ENCODE measurements at places on chromosomes 2 and 18.

GRCh38 chr2:207289295-207290018, 123.7 kb upstream of the KLF7 start:
- no peak for DNase-seq

- no peak for DNase-seq
Observed at GRCh38 chr2:240919786-240920782, 13.9 kb downstream of the CROCC2 start.

- DNase-seq, result no peak
Observed at GRCh38 chr2:70517804-70518203, 35.8 kb downstream of the TGFA start.

- DNase-seq, result no peak
Observed at GRCh38 chr2:108184419-108184818, 55.3 kb upstream of the SULT1C3 start.

- no peak for DNase-seq
Observed at GRCh38 chr2:55887901-55888624, 35.5 kb downstream of the EFEMP1 start.

DNA sequence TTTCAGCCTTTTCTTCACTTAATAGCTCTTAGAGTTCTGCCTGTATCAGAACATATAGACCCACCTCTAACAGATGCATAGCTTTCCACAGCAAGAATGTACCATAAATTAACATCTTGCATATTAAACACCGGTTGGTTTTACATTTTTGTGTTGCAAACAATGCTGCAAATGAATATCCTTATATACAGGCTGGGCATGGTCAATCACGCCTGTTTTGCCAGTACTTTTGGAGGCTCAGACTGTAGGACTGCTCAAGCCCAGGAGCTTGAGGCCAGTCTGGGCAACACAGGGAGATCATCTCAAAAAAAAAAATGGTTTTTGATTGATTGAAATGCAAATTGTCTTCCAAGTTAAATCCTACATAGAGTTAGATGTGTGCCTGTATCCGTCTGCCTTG, 1.5 kb upstream of the LCT start:
- DNase-seq, result no peak

GRCh38 chr2:172996387-172996961, 79.2 kb upstream of the MAP3K20 start:
- DNase-seq, result no peak

DNA sequence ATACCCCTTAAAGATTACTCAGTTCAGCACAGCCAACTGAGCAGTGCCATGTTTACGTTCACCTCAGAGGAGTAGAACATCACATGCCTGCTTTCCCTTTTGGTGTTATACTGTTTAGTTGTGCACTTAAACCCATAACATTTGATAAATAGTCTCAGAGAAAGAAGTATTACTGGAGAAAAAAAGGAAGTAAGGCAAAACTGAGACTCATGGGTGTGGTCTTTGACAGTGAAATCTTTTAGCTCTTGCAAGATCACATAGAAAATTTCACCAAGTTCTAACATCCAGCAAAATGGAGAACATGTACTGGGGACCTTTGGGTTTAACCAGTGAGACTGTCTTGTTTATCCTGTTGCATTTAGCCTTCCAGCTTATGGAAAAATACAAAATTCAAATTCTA, 5.6 kb downstream of the TANK start:
- DNase-seq, result no peak

DNA sequence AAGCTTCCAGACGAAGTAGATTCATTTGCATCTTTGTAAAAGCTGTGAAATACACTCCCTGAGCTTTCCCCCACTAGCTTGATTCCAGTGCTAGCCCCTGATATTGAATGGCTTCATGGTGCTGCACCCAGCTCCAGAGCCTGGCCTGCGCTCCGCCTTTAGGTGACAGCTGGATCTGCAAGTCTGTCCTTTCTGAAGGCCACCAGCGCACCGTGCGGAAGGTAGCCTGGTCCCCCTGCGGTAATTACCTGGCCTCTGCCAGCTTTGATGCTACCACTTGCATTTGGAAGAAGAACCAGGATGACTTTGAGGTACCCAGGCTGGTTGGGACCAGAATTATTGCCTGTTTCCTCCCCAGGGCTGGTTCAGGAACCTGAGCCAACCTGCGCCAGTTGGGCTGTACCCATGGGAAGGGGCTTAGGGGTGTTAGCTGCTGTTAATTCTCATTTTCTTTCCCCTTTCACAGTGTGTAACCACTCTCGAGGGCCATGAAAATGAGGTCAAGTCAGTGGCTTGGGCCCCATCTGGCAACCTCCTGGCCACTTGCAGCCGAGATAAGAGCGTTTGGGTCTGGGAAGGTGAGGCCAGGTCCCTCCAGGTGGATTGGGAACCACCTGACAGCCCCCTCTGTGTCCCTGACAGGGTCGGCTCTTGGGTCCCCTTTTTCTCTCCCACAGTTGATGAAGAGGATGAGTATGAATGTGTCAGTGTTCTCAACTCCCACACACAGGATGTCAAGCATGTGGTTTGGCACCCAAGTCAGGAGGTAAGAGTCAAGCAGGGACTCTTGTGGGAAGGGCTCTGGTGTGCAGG, 1.3 kb downstream of the CIAO1 start:
- DNase-seq, result peak; percentile 32

DNA sequence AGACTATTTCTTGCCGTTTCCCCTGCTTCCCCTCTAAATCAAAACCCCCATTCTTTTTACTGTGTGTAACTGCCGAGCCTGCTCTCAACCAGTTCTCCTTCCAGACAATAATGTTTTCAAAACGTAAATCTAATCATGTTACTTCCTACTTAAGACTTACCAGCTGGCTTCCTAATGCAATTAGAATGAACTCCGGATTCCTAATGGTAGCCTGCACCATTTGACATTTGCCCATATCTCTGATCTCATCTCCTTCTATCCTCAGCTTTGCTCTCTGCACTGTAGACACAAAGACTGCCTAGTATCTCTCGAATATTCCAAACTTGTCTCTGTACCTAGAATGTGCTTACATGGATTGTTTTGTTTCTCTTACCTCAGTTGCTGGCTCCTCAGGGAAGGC, 12.9 kb downstream of the TTL start:
- DNase-seq, result no peak

DNA sequence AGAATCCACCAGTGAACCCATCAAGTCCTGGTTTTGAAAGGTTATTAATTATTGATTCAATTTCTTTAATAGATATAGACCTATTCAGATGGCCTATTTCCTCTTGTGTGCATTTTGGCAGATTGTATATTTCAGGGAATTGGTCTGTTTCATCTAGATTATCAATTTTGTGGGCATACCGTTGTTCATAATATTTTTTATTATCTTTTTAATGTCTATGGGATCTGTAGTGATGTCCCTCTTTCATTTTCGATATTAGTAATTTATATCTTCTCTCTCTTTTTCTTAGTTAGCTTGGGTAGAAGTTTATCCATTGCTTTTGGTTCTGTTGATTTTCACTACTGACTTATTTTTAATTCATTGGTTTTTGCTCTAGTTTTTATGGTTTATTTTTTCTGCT, 39.9 kb upstream of the TANC1 start:
- no peak for DNase-seq

DNA sequence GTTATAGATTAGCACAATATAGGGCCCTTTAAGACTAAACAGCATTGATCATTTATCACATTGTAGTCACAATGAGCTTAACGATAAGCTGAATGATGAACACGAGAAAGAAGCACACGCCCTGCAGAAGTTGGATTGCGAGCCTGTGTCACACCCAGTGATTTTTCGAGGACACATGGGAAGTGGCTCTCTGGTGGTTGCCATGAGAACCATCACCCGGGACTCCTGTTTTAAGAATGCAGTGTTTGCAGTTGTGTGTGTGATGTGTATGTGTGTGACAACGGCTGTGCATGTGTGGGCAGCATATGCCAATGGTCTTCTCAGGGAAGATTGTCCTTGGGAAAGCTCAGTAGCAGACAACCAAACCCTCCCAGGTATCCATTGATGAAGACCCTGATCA, 69.2 kb downstream of the PDCL3 start:
- DNase-seq, result no peak

- DNase-seq, result no peak
Observed at GRCh38 chr2:241156971-241157441, 6.7 kb downstream of the PPP1R7 start.

DNA sequence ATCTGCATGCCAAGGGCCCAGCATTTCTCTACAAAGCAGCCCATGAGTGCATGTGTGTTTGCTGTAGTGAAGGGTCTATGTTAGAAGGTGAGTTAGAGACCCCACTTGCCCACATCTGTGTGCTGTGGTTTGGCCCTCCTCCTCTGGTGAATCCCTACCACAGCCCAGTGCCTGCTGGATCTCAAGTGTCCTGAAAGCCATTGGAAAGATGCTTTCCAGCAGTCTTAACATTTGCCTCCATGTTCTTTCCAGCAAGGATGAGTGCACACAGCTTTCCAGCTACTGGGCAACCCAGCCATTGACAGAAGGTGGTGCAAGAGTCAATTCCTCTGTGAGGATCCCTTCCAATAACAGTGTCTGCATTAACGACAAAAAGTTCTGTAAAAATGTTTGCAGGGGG, 13.6 kb downstream of the CRIM1 start:
- no peak for DNase-seq

DNA sequence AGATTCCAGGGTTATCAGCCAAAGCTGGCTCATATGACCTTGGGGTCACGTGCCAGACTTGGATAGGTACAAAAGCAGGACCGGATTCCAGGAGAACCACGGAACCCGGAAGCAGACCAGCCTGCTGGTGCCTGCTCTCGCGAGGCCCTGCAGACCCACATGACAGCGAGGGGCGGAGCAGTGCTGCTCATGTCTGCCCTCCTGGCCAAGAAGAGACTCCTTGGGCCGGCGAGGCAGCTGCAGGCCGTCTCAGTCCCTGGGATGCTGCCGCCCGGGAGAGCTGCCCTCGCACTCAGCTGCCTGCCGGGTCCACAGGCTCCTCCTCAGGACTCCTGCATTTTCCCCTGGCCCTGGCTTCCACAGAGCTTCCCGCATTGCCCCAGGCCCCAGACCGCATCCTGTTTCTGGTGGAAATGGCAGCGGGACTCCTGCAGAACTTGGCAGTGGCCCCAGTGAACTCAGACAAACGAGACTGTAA, 739.5 kb downstream of the SOCS6 start:
- no peak for DNase-seq

- DNase-seq, result no peak
Observed at GRCh38 chr2:239277401-239278085, 123.3 kb downstream of the HDAC4 start.

GRCh38 chr18:74139411-74139810, 8.2 kb downstream of the FBXO15 start:
- no peak for DNase-seq

Data from T-helper 9 cell (primary cell).